NCI-H1436 (cell line): ENCODE measurements at places on chromosomes 11 and 22.

DNA sequence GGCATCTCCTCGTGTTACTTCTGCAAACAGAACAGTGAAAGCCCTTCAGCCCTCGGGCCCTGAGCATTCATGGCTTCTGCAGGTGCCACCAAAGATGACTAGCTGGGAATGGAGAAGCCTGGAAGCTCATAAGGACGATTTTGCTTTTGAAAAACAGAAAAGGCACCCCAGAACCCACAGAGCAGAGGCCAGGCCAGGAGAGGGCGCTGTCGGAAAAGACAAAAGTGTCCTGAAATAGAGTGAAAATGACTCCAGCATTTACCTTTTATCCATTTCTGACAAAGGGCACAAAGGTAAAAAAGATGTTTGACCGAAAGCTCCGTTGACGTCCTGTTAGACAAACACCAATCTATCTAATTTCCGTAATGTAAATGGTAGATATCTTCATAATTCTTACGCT, 37.6 kb downstream of the ZNF195 start:
- no peak for DNase-seq

GRCh38 chr22:27186643-27187042, 529.3 kb downstream of the MIAT start:
- no peak for DNase-seq

- DNase-seq: no peak
Observed at GRCh38 chr11:79742176-79742575, 301.3 kb upstream of the TENM4 start.

DNA sequence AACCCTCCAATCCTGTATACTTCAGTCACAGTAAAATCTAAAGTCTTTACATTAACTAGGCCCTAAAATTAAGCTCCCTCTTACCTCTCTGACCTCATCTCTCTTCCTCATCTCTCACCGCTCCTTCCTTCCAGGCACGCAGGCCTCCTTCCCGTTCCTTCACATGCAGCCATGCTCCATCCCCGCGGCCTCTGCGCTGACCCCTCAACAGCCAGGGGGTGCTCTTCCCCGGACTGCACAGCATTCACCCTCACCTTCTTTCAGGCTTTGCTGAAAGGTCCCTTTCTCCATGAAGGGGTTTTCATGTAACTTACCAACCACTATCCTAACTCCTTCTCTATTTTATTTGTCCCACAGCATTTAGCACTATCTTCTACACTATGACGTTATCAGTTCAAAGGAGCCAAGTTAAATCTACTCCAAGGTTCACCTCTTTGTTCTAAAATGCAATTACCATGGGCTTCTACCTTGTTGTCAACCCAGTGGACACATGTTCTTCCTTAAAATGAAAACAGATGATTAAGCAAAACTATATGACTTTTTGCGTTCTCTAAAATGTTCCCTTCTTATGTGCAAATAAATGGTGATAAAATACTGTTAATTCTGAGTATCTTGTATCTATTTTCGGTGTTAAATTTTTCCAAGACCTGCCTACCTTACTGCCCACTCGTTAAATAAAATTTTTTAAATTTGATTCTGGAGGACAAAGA, 57.8 kb upstream of the APOA1 start:
- DNase-seq: no peak

DNA sequence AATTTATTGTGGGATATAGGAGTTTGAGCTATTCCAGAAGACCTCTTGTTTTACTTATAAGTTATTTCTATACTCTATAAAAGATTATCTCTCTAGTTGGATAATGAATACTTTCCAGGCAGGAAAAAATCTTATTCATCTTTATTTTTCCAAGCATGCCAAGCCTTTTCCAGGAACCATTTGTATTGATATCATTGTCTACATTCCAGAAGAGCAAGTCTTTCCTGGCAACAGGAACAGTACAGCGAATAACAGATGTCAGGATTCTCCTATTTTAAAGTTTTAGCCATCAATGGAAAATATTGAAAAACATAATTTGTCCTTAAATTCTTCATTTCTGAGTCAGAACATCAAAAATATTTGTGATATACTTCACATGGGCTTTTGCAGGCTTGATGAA, 5.2 kb upstream of the NXPE1 start:
- no peak for DNase-seq

GRCh38 chr11:129710423-129710822, 105.2 kb upstream of the TMEM45B start:
- no peak for DNase-seq

DNA sequence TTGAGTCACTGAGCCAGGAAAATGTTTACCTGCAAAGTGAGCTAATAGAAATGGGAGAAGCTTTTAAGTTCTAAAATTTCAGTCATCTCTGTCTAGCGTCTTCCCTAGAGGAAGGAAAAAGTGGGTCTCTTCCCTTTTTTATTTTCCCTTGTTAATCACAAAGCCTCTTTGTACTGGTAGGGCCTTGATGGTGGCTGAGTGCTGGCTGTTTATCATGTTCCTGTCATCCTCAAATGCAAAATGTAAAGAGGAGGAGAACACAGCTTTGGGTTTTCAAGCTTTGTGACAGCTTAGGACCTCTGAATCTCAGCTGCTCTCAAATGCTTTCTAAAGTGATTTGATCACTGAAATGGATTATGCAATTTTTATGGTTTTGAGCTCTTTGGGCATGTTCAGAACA, 222.0 kb downstream of the TMEM135 start:
- peak; percentile 42 for DNase-seq

DNA sequence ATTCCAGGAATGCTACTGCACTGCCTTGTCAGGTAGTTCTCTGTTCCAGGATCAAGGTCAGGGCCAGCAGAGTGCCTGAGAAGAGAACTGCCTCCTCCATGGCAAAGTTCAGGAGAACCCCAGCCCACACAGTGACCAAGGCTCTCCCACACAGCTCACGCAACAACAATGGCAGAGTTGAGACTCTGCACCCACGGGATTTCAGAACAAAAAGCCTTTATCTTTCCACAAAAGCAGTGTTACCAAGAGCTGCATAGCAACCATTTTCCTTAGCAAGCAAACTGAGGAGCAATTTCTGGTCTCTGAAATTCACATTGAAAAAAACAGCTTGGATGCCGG, 11.1 kb downstream of the PLAAT3 start:
- peak; percentile 59 for DNase-seq

DNA sequence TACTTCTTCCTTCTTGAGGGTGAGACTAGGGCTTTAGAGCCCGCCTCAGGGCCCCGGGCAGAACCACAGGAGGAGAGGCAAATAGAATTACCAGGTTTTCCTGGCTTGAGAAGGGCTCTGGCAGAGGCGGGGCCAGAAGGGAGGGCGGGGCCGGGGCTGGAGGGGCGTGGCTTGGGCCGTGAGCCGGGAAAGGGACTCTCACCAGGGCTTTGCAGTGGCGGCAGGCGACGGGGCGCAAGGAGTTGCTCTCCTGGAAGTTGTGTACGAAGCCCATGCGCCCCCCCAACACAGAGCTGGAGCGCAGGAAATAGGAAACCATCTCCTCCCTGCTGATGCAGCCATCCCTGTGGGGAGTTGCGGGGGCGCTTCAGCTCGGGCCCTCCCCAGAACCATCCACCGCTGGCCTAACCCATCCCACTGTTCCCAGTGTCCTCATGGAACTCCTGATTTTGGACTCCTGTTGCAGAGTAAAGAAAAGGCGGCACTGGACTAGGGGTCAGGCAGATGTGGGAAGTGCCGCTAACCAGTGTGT, 6.9 kb upstream of the NRXN2 start:
- DNase-seq: no peak

- no peak for DNase-seq
Observed at GRCh38 chr11:10657308-10658271, 36.0 kb downstream of the IRAG1 start.

- DNase-seq: no peak
Observed at GRCh38 chr11:86119077-86119476, 50.2 kb upstream of the PICALM start.

GRCh38 chr22:45878901-45879551, 97.9 kb downstream of the WNT7B start:
- DNase-seq: no peak
